Spinal cord (tissue), 10 donors: ENCODE measurements at places on chromosomes 1 and 21.

DNA sequence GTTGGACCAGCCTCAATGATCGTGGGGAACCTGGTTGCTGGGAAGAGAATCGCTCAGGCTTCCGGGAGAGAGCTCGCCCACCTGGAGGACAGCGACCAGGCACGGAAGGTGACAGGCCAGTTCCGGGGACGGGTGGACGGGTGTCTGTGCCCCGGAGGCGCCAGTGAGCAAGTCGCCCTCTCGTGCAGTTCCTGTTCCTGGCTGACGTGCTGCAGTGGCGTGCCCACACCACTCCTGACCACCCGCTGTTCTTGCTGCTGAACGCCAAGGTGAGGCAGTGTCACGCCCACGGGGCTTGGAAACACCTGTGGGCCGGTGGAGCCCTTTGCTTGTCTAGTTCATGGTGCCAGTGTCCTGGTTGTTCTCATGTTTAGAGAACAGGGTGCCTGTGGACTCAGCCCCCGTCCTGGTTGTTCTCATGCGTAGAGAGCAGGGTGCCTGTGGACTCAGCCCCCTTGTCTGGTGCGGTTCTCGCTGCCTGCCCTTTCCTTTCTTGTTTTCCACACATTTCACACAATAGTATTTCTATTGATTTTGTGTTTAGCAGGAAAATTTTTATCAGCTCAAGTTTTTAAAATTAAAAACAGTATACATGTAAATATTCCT, 53.1 kb downstream of the S100B start:
- H3K27ac ChIP-seq, result no peak overlapping the region
- DNase-seq, result no peak
- no peaks in the 10 kb centered on the region for H3K4me1 ChIP-seq
- H3K36me3 ChIP-seq, result peaks cover 76% of the 10 kb centered on the region

- H3K36me3 ChIP-seq, result no peaks in the 10 kb centered on the region
- H3K27ac ChIP-seq, result no peak overlapping the region
- H3K27me3 ChIP-seq, result no peaks in the 10 kb centered on the region
- peak; percentile 23 for DNase-seq
Observed at GRCh38 chr1:107940017-107940577, 24.9 kb downstream of the VAV3 start.

GRCh38 chr1:200323856-200324400, 85.9 kb downstream of the ZNF281 start:
- H3K36me3 ChIP-seq, result no peaks in the 10 kb centered on the region
- no peaks in the 10 kb centered on the region for H3K4me1 ChIP-seq
- H3K27me3 ChIP-seq, result no peaks in the 10 kb centered on the region
- no peak for DNase-seq
- no peak overlapping the region for H3K27ac ChIP-seq

- H3K27me3 ChIP-seq, result no peaks in the 10 kb centered on the region
- no peak for DNase-seq
- no peaks in the 10 kb centered on the region for H3K36me3 ChIP-seq
- H3K4me1 ChIP-seq, result peaks cover 7% of the 10 kb centered on the region
Observed at GRCh38 chr1:54970901-54971300, 9.5 kb upstream of the TMEM61 start.

- H3K27ac ChIP-seq, result no peak overlapping the region
- H3K4me1 ChIP-seq, result peaks cover 3% of the 10 kb centered on the region
- no peaks in the 10 kb centered on the region for H3K36me3 ChIP-seq
- no peak for DNase-seq
- H3K27me3 ChIP-seq, result no peaks in the 10 kb centered on the region
Observed at GRCh38 chr21:33789697-33790096, 125.9 kb downstream of the ATP5PO start.

- no peaks in the 10 kb centered on the region for H3K4me1 ChIP-seq
- DNase-seq, result no peak
- no peak overlapping the region for H3K4me3 ChIP-seq
- no peaks in the 10 kb centered on the region for H3K27me3 ChIP-seq
- no peak overlapping the region for H3K27ac ChIP-seq
Observed at GRCh38 chr1:227486559-227486958, 76.8 kb upstream of the ZNF678 start.

DNA sequence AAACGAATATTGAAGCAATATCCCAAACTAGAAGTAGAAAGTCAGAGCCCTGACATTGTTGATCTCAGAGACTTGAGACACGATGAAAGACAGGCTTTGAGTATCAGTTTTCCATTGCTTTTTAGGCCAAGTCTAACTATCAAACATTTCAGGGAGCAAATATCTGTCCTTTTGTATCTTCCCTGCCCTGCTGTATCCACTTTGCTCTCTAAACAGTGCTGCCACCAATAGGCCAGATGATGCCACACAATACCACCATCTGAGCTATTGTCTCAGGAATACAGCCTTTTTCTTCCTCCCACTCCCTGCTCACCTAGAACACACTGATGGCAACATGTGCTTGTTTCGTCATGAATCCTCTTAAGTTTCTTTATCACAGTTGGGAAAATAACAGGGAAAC, 62.6 kb upstream of the SPAG17 start:
- no peaks in the 10 kb centered on the region for H3K4me1 ChIP-seq
- no peaks in the 10 kb centered on the region for H3K36me3 ChIP-seq
- H3K27ac ChIP-seq, result no peak overlapping the region
- no peaks in the 10 kb centered on the region for H3K27me3 ChIP-seq

DNA sequence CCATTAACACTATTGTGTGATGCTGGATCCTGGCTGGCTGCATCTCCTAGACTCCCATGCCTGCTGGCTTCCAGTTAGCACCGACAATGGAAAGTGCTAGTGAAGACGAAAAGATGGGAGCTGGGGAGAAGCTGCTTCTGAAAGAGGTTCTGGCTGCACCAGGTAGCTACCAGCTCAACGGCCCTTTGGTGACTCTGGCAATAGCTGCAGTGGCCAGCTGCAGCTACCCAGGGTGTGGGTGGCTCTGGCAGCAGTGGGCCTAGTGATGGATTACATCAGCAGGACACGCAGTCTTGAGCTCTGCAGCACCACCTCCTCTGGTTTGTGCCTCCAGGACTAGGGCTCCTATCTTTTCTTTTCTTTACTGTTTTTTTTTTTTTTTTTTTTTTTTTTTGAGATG, 662.6 kb downstream of the MATN1 start:
- H3K27ac ChIP-seq, result no peak overlapping the region
- H3K27me3 ChIP-seq, result no peaks in the 10 kb centered on the region
- no peaks in the 10 kb centered on the region for H3K36me3 ChIP-seq
- peaks cover 7% of the 10 kb centered on the region for H3K4me1 ChIP-seq

GRCh38 chr1:150118716-150119115, 31.0 kb upstream of the PLEKHO1 start:
- peaks cover 10% of the 10 kb centered on the region for H3K36me3 ChIP-seq
- no peak overlapping the region for H3K27ac ChIP-seq
- no peak overlapping the region for H3K4me3 ChIP-seq
- no peaks in the 10 kb centered on the region for H3K27me3 ChIP-seq
- no peaks in the 10 kb centered on the region for H3K4me1 ChIP-seq

- peaks cover 3% of the 10 kb centered on the region for H3K27me3 ChIP-seq
- H3K4me3 ChIP-seq, result no peak overlapping the region
- DNase-seq, result no peak
- no peaks in the 10 kb centered on the region for H3K4me1 ChIP-seq
- H3K27ac ChIP-seq, result no peak overlapping the region
- H3K36me3 ChIP-seq, result no peaks in the 10 kb centered on the region
Observed at GRCh38 chr1:36542024-36542961, 59.6 kb upstream of the CSF3R start.
